ENCODE measurements at places on chromosomes 7 and 10.
A peak's percentile ranks its signal among the peaks of the same experiment; 100 is the strongest.

GRCh38 chr7:84025332-84025927, 169.2 kb downstream of the SEMA3A start:
- DNase-seq = no peak

DNA sequence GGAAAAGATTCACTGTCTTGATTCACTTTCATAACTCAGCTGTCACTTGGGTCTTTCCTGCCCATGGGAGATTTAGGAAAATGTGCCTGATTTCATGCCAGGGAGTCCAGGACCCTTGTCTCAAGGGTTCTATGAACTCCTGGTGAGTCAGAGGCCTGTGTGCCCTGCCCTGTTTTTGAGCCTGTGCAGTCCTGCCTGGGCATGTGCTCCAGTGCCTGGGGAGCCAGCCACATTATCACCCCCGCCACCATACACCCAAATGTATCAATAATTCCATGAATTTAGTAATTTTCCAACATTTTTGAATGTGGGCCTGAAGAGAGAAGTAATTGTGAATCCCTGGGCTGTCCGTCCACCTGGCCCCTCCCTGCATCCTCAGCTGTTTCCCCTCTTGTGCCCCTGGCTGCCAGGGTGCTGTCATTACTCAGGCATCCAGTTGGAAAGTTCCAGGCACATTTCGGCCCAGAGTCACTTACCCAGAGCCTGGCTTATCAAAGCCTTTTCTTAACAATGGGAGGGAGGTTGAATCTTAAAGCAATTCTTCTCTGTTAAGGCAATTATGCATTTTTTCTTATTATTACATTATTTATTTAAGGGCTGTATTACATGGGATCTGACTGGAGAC, 287.8 kb upstream of the CDC14C start:
- DNase-seq = no peak

GRCh38 chr10:74213571-74214162, 62.6 kb downstream of the ADK start:
- peak; percentile 21 for DNase-seq

DNA sequence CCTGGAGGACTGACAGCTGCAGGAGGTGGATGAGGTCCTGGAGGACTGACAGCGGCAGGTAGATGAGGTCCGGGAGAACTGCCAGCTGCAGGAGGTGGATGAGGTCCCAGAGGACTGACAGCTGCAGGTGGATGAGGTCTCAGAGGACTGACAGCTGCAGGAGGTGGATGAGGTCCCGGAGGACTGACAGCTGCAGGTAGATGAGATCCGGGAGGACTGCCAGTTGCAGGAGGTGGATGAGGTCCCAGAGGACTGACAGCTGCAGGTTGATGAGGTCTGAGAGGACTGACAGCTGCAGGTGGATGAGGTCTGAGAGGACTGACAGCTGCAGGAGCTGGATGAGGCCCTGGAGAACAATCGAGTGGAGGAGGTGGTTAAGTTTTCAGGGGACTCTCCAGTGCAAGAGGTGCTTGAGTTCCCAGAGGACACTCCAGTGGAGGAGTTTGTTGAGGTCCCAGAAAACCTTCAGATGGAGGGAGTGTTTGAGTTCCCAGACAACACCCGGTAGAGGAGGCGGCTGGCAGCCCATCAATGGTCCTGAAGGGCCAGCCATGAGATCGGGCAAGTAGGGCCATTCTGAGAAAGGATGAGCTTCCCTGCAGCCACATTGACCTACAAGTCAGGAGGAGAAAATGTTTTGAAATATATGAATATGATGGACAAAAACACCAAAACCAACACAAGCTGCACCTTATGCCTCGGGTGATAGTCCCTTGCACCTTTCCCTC, 4.7 kb upstream of the EIF5AL1 start:
- no peak for DNase-seq

DNA sequence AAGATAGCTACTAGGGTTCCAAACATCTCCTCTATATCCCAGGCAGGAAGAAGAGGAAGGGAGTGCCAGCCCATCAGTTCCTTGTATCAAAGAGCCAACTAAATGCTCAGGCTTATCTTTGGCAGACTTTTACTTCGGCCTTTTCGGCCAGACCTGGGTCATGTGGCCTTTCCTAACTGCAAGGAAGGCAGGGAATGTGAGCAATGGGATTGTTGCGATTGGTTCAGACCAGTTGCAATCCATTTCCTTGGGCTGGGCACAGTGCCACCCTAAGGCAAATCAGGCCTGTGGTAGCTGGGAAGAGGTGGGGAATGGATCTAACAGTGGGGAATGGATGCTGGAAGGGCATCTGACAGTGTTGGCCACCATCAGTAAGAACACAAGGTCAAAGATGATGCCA, 109.9 kb downstream of the RPS24 start:
- DNase-seq = no peak

- no peak for DNase-seq
Observed at GRCh38 chr10:79061441-79062315, 7.1 kb upstream of the ZMIZ1 start.

DNA sequence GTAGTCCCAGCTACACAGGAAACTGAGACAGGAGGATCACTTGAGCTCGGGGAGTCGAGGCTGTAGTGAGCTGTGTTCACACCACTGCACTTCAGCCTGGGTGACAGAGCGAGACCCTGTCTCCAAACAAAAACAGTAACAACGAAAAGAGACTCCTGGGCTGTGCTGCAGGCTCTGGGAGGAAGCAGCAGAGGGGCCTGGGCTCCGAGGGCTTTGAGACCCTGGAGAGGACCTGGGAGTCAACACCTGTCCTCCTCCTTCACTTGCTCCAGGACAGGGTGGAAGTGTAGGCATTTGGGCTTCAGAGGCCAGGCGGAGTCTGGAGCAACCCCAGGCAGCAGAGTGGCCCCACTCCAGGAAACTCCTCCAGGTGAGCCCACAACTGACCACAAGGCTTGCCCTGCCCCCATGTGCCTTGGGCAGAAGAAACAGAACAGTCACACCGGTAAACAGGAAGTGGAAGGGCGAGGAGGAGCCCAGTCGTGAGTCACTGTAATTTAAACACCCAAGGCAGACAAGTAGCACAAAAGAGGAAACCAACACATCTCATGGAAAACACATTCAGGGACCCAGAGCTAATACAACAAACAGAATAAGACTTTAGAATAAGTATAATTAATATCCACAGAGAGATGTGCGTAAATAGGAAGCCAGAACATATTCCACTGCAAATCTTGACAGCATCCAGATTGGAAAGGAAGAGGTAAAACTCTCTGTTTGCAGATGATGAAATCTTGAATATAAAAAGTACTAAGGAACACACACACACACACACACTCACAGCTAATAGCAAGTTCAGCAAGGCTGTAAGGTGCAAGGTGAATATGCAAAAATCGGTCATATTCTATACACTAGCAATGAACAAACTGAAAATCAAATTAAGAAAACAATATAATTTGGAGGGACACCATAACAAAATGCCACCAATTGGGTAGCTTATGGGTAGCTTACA, 20.5 kb upstream of the RASGEF1A start:
- DNase-seq = peak; percentile 58

- DNase-seq = no peak
Observed at GRCh38 chr10:69479240-69480067, 28.2 kb downstream of the TSPAN15 start.

DNA sequence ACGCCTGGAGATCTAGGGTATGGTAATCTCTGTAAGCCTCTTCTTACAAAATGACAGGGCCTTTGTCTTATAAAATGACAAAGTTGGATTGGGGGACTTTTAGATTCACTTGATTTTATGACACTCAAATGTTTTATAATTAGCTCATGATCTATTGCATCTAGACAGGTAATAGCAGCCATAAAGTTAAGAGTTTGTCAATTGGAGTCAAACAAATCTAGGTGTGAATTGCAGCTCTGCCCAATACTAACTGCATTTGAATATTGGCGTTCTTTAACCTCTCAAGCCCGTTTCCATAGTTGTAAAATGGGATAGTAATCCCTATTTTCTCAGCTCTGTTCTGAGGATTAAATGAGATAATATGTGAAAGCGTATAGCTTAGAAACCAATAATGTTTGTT, 14.1 kb upstream of the MRC1 start:
- no peak for DNase-seq

DNA sequence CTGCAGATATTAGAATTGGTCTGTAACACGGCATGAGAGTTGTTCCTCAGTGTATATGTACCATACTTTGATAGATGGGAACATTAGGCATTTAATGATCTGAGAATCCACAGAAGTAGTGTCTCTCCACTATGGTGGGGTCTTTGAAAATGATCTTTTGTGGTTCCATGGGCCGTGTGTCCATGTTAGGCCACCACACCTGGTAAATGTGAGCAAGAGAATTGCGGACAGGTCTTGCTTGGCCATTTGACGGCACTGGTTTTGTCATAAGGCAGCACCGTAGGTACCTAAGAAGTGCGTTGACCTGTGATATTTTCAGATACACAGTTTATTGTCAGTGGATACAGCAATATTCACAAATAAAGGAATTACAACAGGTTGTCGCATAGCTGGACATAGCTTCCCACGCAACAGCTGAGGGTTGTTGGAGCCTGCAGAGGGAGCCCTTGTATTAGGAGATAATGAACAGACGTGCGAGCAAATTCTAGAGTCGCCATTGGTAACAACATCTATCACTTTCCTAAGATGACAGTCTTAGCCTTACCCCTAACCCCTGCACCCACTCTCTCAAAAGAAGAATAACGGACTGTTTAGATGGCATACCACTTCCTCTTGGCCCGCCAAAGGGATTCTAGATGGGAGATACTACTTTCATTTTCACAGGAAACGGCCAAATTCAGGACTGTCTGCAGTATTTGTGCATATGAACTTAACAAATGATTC, 111.4 kb downstream of the COL28A1 start:
- peak; percentile 61 for DNase-seq

- no peak for DNase-seq
Observed at GRCh38 chr7:26587536-26587935, 276.9 kb downstream of the SKAP2 start.

- DNase-seq = peak; percentile 23
Observed at GRCh38 chr7:107147464-107148393, 21.1 kb upstream of the HBP1 start.

GRCh38 chr7:128254470-128254869, 13.4 kb downstream of the LEP start:
- no peak for DNase-seq

- no peak for DNase-seq
Observed at GRCh38 chr7:92333866-92334265, 88.1 kb downstream of the ANKIB1 start.

DNA sequence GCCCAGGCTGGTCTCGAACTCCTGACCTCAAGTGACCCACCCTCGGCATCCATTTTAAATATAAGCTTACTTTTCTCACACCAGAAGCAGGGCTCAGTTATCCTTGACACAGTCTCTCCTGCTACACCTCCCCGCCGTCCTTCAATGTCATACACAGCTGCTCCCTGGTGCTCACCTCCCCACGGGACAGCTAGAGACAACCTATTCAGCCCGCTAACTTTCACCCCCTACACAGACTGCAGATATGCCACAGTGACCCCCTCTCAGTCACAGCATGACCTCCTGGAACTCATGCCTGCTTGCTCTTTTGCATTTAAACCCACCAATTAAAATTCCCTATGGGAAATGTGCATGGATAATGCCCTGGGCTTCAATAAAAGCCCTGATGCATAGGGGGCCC, 44.2 kb upstream of the KCNMA1 start:
- DNase-seq = no peak

GRCh38 chr7:142954680-142955268, 7.4 kb downstream of the KEL start:
- peak; percentile 1 for DNase-seq

DNA sequence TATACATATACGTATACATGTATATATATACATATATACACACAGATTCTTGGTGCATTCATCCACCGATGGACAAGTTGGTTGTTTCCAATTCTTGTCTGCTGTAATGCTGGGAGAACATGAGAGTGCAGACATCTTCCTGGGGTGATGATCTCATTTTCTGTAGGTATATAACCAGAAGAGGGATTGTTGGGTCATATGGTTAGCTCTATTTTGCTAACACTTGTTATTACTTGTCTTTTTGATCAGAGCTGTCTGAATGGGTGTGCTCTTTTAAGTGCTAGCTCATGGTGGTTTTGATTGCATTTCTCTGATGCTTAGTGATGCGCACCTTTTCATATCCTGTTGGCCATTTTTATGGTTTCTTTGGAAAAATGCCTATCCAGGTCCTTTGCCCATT, 106.4 kb downstream of the TAX1BP1 start:
- DNase-seq = no peak

DNA sequence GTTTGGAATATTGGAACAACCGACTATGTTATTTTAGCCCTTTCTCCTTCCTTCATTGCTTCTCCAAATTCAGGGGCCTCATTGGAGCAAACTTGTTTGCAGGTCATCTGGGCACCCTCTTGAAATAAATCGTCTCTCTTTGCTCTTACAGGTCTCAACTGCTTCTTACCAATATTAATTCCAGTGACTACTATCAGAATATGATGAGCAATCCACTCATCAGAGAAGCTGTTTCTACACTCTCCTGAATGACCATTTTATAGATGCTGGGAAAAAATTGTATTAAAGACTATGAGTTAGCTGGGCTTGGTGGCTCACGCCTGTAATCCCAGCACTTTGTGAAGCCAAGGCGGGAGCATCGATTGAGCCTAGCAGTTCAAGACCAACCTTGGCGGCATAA, 12.5 kb upstream of the HNRNPF start:
- DNase-seq = no peak

GRCh38 chr7:139973101-139974050, 89.4 kb downstream of the PARP12 start:
- no peak for DNase-seq

GRCh38 chr10:107054469-107055156, 109.9 kb downstream of the SORCS1 start:
- no peak for DNase-seq

DNA sequence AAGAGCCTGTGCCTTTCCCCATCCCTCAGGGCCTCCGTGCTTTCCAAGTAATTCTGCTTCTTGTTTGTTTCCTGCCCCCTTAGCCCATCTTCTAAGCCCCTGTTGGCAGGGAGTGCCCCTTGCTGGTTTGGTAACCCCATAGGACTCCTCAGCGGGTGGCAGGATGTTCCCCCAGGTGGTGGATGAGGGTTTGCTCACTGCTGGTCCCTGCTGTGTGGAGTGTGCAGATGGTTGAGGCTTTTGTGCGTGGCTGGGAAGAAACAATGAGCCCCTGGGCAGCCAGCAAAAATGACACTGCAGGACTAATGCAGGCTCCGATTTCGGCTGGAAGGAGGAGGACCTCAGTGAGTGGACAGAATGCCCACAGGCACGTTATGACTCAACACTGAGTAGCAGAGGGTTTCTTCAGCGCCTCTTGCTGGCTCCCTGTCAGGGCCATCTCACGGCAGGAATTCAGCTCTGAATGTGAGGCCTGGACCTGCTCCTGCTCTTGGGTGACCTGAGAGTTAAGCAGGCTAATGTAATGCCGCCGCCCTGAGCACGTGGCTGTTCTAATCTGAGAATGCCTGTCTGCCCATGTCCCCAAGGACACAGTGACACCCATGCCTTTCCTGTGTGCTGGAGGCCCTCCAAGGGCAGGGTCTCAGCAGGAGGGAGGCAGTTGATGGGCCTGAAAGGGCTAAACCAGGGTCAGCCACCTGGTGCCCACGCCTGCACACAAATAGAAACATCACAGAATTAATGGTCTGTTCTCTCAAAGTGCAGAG, 16.6 kb downstream of the BAG3 start:
- DNase-seq = no peak

GRCh38 chr7:8637322-8637721, 203.9 kb downstream of the NXPH1 start:
- DNase-seq = no peak

Data from AML-193 (cell line).